ENCODE measurements at places on chromosomes 4 and X. TPM values are rescaled to one million over a fixed set of nuclear protein-coding genes. Genes with fewer than 3 reads are reported as not detected.

- DNase-seq = no peak
These were observed 312.8 kb downstream of the TENM3 start for GRCh38 chr4:182555997-182556418.

SOX3 gene
- total RNA-seq = not detected

- no peak for DNase-seq
These were observed 32.5 kb upstream of the FRAS1 start for GRCh38 chr4:78024576-78025091.

- no peak for DNase-seq
These were observed 438.1 kb downstream of the GBA3 start for GRCh38 chr4:23130845-23131244.

CYLC1 gene
- total RNA-seq = not detected

LDOC1 gene
- 5.2 TPM for total RNA-seq

DNA sequence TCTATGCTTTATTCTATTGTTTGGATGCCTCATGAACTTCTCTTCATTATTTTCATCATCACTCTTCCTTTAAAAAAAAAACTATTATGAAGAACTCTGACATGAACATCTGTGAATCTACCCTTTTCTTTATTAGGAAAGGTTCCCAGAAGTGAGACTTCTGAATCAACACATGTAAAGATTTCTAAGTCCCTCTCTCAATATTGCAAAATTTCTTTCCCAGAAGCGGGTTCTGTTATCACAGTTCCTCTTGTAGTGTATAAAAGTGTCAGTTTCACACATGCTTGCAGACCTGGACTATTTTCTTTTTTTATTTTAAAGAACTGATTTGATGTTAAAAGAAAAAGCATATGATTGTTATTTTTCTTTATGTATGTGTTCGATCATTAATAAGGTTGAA is 330.8 kb upstream of the KLF3 start:
- no peak for DNase-seq

APOO gene
- 4.4 TPM for total RNA-seq

ARX gene
- not detected for total RNA-seq

Data from omental fat pad (tissue), 4 donors.